Hepatocyte (in vitro differentiated cells): ENCODE measurements at places on chromosomes 1 and 21. TPM values are rescaled to one million over a fixed set of nuclear protein-coding genes. Genes with fewer than 3 reads are reported as not detected.

Gene C1orf226
- 2.8 and 4.8 TPM in 2 replicates for polyA plus RNA-seq

Gene CD160
- not detected in 2 replicates for polyA plus RNA-seq

Gene AGMAT
- polyA plus RNA-seq = 19.1 and 28.7 TPM in 2 replicates

Gene OR10Z1
- not detected in 2 replicates for polyA plus RNA-seq

Gene CELA3B
- not detected in 2 replicates for polyA plus RNA-seq

Gene AGO1
- 7.6 and 8.6 TPM in 2 replicates for polyA plus RNA-seq

Gene SYNJ1
- polyA plus RNA-seq = 3.9 and 7.8 TPM in 2 replicates

Gene FCRLB
- polyA plus RNA-seq = 0.60 and 1.5 TPM in 2 replicates

Gene LCE2C
- not detected in 2 replicates for polyA plus RNA-seq

Gene NBPF10
- polyA plus RNA-seq = 0.76 and 1.1 TPM in 2 replicates

Gene RHBDL2
- 0.77 and 1.4 TPM in 2 replicates for polyA plus RNA-seq

Gene LRRC42
- 58.2 and 62.7 TPM in 2 replicates for polyA plus RNA-seq

Gene FNDC10
- polyA plus RNA-seq = 6.0 and 8.8 TPM in 2 replicates

Gene APCS
- polyA plus RNA-seq = 0.68 and 4.0 TPM in 2 replicates

Gene LORICRIN
- not detected in 2 replicates for polyA plus RNA-seq

Gene LGR6
- polyA plus RNA-seq = 1.1 and 1.5 TPM in 2 replicates

Gene CFHR1
- polyA plus RNA-seq = 19.9 and 33.1 TPM in 2 replicates

Gene CGN
- 46.3 and 54.5 TPM in 2 replicates for polyA plus RNA-seq

Gene RSPO1
- polyA plus RNA-seq = 1.5 and 2.4 TPM in 2 replicates

Gene TTLL7
- polyA plus RNA-seq = 1.9 and 2.3 TPM in 2 replicates

Gene ACTN2
- 0.57 and 1.7 TPM in 2 replicates for polyA plus RNA-seq

Gene SFN
- polyA plus RNA-seq = 7.3 and 8.5 TPM in 2 replicates

Gene OR2AK2
- polyA plus RNA-seq = not detected in 2 replicates

Gene PCBP3
- 7.2 and 8.8 TPM in 2 replicates for polyA plus RNA-seq
